Stimulated activated CD4-positive, alpha-beta T cell treated with anti-CD3 and anti-CD28 coated beads, Interleukin-4, amount 100 ng/mL, for 24 hours (primary cell): ENCODE measurements at places on chromosomes 7 and 10.

- no peak for DNase-seq
Measured at GRCh38 chr10:108629834-108630233, 1293.5 kb downstream of the XPNPEP1 start.

DNA sequence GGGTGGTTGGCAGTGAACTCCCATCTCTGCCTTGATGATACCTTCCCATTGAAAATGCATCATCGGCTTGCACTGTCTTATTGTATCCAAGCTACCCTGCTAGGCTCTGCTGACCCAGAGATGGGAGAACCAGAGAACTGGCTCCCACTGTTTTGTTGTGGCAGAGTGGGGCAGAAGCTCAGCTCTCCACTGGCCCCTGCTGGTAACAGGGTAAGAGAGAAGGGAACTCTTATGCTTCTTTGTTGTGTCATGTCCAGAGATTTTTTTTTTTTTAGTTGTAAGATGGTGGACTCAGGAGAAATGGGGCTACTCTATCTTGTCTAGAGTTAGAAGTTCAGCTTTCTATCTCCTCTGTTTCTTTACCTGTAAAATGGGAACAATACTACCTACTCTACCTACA is 100.5 kb upstream of the SDK1 start:
- peak; percentile 9 for DNase-seq

DNA sequence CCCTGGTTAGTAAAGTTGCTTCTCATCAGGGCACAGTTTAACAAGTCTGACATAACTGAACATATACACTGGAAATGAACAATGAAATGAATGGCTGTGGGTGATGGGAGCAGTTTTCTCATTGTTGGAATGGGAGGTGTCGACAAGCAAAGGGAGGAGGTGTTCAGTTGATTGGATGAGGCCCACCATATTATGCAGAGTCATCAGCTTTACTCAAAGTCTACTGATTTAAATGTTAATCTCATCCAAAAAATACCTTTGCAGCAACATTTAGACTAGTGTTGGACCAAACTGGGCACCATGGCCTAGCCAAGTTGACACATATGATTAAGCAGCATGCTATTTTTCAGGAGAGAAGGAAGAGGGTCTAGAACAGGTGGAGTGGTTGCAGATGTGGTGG is 201.7 kb downstream of the RAMP3 start:
- no peak for DNase-seq

DNA sequence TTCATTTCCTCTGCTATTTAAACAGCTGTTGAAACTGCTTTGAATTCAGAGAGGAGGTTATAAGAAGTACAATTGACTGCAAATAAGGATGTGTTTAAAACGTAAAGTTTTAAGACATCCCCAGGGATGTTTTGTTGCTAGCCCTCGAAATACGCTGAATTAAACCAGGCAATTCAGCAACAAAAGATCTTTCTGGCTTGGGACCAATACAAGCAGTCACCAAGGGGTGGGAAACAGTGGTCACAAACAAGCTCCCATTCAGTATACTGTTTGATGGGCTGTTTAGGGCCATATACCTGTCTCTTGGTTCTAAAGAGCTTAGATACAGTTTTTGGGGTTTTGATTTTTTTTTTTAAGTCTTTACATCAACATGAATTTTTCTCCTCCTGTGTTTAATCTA is 446.3 kb upstream of the POT1 start:
- DNase-seq, result no peak

- DNase-seq, result no peak
Measured at GRCh38 chr7:17530741-17531421, 232.4 kb downstream of the AHR start.

DNA sequence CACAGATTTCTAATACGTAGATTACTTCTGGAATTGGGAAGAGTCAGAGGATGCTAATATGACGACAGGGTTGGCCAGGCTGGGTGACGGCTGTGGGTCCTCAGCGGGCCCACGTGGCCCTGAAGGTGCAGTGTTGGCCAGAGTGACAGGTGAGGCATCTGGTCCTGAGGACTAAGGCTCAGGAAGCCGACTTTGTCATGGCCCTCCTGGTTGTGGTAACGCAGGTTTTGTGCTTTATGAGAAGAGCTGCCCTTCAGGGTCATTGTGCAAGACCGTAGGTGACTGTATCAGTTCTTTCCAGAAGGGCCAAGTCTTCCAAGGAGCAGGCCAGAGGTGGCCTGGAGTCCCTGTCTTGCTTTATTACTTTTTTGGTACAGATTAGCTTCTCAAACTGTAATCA is 2.5 kb downstream of the EIF3B start:
- no peak for DNase-seq

DNA sequence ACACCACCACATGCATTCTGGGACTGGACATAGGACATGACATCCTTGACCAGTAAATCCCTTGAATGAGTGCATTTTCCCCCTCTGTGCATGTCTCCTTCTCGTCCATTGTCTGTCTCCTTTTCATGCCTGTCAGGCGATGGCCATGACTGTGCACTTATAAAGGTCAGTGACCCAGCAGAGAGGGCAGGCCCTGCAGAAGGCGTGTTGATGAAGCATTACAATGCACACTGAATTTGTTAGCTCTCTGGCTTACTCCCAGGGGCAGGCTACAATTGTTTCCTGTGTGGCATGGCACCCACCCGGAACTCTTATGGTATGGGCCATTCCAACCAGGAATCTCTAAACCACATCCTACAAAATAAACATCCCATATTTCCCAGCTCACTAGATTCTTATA is 71.1 kb downstream of the SAMD9 start:
- DNase-seq, result no peak

DNA sequence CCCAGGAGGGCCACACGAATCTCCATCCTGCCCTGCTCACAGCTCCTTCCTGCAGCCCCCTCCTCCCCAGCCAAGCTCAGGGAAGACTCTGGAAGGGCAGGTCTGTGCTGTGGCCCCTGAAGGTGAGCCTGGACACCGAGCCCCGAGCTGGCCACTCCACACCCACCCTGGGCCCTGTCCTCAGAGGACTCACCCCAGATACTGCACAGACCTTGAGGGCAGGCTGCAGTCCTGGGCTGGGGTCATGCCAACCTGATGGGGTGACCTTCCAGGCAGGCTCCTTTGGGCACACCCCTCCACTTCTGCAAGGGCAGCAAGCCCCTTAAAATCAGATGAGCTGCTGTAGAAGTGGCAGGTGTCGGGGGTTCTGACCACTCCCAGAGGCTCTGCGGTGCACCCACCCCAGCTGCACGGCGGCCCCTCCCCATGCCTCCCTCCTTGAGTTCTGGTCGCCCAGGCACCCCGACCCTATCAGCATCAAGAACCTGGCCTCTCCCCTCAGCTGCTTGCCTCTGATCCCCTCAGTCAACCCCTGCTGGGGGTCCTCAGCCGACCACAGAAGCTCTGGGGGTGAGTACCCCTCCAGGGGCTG is 24.3 kb downstream of the YKT6 start:
- DNase-seq, result no peak

GRCh38 chr7:80412842-80413241 is 99.0 kb downstream of the GNAT3 start:
- DNase-seq, result no peak

- DNase-seq, result no peak
Measured at GRCh38 chr10:79932841-79933379, 16.0 kb downstream of the SFTPD start.

GRCh38 chr10:31759124-31759798 is 169.4 kb downstream of the ARHGAP12 start:
- peak; percentile 78 for DNase-seq
